ENCODE measurements at places on chromosomes 2 and 18.

DNA sequence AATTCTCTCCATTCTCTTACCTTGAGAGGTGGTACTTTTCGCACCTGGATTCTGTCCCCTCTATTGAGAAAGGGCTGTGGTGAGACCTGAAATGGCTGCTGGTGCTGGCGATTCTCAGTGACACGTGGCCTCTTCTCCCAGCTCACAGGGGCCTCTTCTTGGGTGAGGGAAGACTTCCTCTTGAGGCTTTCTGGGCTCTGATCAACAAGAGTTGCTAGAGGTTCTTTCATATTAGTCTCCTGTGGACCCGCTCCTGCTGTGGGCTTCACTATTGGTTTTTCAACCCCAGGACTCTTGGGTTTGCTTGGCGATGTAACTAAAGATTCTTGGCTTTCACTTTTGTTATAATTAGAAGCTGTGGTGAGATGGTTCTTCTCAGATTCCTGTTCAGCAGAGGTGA lies 76.3 kb upstream of the DTNB start:
- DNase-seq, result no peak

DNA sequence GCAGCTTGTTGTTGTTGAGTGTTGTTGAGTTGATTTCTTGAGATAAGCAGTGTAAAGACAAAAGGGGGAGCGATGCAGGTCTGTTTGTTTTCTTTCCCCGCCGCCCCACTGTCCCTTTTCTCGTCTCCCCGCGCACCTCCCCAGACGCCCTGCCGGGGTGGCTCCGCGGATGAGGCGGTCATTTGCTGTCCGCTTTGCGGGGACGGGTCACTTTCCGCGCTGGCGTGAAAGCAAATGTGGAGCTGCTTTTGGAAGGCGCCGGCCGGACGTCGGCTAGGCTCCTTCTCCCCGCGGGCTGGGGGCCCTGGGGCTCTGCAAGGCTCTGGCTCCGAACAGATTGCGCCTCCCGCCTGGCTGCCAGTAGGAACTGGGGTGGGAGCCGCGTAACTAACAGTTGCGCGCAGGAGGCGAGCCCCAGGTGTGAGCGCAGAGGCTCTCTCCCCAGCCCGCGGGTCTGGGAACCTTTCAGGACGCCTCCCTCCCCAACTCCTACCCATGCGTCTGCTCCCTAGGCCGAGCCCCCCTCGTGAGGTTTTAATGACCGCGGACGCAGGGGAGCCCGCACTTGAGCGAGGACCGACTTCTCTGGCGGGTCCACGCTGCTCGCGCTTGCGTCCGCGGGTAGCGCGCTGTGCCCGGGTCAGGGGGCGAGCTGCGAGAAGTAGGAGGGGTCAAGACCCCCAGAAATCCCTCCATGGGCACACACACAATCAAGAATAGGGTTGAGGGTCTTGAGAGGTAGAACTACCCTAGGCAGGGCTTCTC lies 146.6 kb downstream of the MEIS1 start:
- peak; percentile 75 for DNase-seq

- no peak for DNase-seq
Observed at GRCh38 chr2:238689331-238689730, 158.6 kb upstream of the TWIST2 start.

DNA sequence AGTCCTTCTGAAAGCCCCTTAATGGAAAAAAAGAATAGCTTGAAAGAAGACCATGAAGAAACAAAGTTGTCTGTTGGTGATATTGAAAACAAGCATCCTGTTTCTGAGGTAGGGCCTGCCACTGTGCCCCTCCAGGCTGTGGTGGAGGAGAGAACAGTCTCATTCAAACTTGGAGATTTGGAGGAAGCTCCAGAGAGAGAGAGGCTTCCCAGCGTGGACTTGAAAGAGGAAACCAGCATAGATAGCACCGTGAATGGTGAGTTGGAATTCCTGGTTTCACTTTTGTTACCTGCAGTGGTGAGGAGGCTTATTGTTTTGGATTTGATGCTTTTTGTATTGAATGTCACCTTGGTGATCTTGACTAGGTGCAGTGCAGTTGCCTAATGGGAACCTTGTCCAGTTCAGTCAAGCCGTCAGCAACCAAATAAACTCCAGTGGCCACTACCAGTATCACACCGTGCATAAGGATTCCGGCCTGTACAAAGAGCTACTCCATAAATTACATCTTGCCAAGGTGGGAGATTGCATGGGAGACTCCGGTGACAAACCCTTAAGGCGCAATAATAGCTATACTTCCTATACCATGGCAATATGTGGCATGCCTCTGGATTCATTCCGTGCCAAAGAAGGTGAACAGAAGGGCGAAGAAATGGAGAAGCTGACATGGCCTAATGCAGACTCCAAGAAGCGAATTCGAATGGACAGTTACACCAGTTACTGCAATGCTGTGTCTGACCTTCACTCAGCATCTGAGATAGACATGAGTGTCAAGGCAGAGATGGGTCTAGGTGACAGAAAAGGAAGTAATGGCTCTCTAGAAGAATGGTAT lies 13.3 kb downstream of the SLC20A1 start:
- no peak for DNase-seq

- no peak for DNase-seq
Observed at GRCh38 chr2:232604535-232604934, 28.9 kb upstream of the EFHD1 start.

- DNase-seq, result no peak
Observed at GRCh38 chr2:241234962-241235740, 46.7 kb downstream of the ANO7 start.

GRCh38 chr2:239502430-239503186 lies 101.8 kb upstream of the HDAC4 start:
- DNase-seq, result no peak

DNA sequence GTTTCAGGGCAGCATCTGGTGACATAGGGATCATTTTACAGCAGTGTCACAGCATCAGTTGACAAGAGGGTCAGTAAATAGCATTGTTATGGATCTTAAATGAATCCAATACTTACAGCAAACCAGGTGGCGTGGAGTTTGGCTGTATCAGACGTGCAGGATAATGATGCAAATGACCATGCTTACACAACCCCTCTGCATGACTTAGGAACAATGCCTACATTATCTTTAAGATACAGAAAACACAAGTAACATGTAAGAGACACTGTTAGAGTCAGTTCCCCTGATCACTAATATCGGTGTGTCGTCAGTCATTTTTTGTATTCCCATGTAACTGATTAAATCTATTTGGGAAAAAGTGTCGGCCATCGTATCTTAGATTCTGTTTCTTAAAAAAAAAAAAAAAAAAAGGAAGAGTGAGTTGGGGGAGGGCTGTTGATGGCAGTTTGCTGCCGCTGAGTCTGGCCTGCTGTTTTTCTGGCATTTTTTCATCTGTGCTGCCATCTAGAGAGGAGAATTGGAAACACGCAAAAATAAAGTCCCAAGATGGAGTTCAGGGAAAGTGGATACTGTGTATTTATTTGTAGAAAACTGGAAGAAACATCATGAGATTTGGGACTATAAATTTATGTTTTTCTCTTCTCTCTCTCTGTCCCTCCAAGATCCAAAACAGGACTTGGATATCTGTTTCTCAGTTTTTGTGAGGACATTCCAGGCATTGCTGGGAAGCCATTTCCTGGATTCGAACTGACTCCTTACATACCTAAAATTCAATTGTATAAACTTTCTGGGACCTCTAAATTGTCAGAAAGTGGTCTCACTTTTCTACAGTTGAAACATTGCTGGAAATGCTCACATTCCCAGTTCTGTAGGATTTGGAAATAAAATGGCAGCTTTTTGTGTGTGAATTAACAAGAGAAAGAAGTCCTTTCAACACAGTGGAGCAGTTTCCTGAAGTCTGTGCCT lies 60.3 kb upstream of the AGPS start:
- DNase-seq, result peak; percentile 68

DNA sequence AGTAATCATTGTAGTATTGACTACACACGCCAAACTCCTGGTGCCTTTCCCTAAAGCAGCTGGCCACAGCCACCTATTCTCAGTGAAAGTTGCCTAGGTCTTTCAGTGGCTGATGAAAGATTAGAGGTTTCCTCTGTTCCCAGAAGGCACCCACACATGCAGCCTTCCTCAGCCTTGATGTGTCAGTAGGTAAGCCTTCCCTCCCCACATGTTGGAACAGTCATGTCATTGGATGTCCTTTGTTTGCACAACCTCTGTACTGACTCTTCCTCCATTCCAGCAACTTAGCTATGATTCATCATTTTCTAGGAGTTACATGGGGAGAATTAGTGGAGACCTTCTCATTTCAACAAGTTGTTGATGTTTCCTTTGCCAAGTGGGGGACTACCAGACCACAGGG lies 630.8 kb upstream of the SLC39A10 start:
- no peak for DNase-seq

GRCh38 chr2:45435316-45435715 lies 175.8 kb downstream of the SRBD1 start:
- no peak for DNase-seq

DNA sequence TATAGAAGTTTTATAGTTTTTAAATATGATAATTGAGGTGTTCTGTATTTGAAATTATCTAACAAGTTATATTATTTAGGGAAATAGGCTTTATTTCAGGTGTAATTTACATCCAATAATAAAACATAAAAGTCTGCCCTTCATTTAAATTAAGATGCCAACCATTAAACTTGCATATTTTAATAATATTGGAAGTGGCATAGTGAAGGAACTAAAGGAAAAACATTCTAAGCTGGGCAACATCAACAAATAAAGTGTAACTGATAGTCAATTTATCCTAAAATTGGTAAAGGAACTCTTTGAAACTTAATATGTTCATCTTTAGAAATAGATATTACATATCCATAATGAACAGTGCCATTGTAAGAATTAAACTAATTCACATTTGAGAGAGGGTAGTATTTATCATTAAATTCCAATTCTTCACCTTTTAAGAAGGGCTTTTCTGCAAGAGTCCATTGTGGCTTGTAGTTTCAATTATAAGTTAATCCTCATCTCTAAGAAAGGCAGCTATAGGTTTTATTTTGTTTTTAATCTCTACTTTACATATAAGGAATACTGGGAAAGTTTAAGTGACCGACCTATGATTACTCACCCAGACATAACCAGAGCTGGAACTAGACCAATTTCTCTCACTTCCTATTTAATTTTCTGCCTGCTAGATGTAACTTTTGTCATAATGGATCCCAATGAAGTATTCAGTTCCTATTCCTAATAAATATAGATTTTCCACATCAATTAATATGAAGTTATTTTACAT lies 401.6 kb downstream of the XIRP2 start:
- DNase-seq, result no peak

- no peak for DNase-seq
Observed at GRCh38 chr2:167190053-167190452, 301.8 kb downstream of the XIRP2 start.

GRCh38 chr2:5945742-5946141 lies 253.6 kb downstream of the SOX11 start:
- DNase-seq, result no peak

DNA sequence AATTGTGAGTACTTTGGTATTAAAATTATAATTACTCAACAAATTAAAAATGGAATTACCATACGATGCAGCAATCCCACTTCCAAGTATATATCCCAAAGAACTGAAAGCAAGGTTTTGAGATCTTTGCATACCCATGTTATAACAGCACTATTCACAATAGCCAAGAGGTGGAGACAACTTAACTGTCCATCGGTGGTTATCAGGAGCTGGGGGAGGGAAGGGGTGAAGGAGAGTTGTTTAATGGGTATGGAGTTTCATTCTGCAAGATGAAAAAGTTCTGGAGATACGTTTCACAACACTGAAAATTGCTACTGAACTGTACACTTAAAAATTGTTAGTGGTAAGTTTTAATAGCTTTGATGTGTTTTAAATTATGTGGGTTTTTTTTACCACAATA lies 25.7 kb downstream of the RAB10 start:
- DNase-seq, result no peak

DNA sequence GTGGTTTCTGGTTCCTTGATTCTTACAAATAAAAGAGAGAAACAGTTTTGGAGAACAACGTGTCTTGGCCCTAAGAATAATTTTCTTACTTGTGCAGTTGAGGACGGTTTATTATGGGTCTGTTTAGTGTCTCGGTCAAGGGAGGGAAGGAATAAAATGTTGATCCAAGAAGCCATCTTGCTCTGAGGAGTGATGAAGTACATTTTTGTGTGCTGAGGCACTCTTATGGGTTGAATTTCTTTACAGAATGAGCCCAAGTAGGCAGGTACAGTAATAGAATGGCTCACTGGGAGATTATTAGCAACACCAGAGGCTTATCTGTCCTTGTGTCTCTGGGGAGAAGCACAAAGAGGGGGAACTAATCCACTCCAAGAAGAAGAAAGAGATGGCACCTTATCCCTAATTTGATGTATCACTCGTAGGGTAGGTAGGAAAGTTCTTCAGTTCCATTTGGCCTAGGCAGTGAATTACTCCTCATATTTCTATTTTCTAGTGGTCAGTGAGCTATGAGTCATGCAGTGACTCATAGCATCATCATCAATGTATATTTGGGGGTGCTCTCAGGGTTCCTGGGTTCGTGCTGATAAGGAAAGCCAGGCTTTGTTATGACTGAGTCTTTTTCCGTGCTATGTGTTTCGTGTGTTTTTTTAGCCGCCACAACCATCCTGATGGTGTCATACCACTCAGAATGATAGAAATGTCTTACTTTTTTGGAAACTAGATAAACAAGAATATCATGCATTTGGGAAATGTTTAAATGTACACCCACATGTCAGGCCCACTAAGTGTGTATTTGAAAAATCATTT lies 250.1 kb upstream of the CTAGE1 start:
- DNase-seq, result peak; percentile 57

- DNase-seq, result no peak
Observed at GRCh38 chr2:227846831-227847230, 24.6 kb upstream of the DAW1 start.

- peak; percentile 72 for DNase-seq
Observed at GRCh38 chr2:236569573-236569973, at the start of gene ACKR3. ACKR3 (plus strand) TSS chr2:236569825; CDS start chr2:236580466, 10,641 bp downstream.

GRCh38 chr2:43898838-43899346 lies 60.1 kb downstream of the ABCG8 start:
- no peak for DNase-seq

DNA sequence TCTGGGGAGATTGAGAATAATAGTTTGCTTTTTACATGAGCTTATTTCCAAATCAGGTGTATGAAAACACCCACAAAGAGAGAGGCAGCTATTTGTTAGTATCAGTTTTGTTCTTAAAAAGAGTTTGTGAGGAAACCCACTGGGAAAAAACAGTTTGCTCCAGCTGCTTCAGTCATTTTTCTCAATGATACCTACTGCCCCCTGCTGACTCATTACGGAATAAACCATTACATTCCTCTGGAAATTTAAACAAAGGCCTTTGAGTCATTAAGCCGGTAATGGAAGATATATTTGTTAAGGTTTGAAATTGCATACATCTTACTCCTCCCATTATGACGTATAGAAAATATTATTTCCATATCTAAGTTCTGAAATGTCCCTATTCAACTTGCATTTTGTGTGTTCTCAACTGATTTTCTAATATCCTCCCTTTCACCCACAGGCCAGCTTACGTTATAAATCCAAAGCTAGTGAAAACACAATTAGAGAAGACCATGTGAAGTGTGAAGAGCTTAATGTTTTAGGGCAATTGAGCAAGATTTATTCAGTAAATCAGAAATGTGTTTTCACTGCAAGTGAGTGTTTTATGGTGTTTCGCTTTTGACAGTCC lies 761.6 kb downstream of the DSC3 start:
- DNase-seq, result no peak

- DNase-seq, result no peak
Observed at GRCh38 chr18:64851726-64852125, 702.8 kb upstream of the LINC00305 start.
